ENCODE measurements at places on chromosomes 7 and 10.

- no peak for DNase-seq
These were observed 2.3 kb upstream of the MIOS start for GRCh38 chr7:7564323-7564780.

- no peak for DNase-seq
These were observed 70.6 kb downstream of the CNNM2 start for GRCh38 chr10:102988404-102989314.

GRCh38 chr7:44072364-44073231 is 7.2 kb upstream of the PGAM2 start:
- peak; percentile 36 for DNase-seq

GRCh38 chr10:89478739-89479654 is 56.4 kb downstream of the SLC16A12 start:
- DNase-seq, result no peak

GRCh38 chr10:28627102-28627501 is 50.2 kb upstream of the BAMBI start:
- DNase-seq, result no peak

DNA sequence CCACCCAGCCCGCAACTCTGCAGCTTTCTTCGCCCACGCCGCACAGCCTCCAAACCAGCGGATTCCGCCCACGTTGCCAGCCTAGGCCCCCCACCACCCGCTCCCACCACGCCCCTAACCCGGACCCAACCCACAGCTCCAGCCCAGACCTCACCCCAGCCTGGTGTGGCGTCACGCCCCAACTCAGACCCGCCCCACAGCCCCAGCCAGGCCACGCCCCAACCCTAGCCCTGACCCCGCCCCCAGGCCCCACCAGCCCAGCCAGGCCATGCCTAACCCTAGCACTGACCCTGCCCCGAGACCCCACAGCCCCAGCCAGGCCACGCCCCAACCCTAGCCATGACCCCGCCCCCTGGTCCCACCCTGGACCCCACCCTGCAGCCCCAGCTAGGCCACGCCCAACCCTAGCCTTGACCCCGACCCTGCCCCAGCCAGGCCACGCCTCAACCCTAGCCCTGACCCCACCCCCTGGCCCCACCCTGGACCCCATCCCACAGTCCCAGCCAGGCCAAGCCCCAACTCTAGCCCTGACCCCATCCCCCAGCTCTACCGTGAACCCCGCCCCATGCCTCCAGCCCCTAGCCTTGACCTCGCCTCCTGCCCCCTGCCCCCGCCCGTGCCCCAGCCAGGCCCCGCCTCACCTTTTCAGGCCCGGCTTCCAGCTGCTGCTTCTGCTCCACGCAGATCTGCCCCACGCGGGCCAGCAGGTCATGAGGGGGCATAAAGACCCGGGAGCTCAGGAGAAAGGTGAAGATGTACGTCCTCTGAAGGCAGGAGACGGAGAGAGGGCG is 64.0 kb downstream of the RASGEF1A start:
- no peak for DNase-seq

GRCh38 chr7:106792233-106792926 is 72.7 kb upstream of the PIK3CG start:
- DNase-seq, result no peak

GRCh38 chr7:121339082-121339481 is 10.3 kb downstream of the WNT16 start:
- DNase-seq, result no peak

DNA sequence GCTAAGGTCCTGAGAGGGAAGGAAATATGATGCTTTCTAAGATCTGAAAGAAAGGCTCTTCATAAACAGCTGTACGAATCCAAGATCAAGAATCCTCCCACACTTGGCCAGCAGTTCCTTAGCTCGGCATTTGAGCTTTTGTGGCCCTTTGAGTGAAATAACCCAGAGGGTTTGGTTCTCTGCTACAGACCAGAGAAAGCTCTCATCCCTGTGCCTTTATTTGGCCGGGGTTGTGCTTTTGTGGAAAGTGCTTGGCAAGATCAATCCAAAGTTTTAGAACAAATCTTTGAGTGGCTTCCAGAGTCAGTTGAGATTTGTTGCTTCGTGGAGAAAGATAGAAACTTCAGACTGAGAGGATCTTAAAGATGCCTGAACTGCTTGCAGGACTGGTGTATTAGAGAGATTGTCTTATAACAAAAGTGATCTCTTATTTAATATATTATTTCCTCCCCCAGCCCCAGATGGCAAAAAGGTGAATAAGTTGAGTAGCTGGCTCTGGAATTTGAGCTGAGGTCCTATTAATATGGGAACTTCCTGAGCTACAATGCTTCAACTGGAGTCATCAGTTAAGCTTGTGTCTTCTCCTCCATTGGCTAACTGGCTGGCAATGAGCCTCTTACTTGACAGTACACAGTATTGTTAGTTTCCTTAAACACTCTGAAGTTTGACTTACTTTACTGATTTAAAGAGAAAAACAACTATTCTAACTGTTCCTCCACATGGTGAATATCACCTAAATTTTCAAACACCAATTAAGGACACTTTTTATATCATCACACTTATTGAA is 687.3 kb downstream of the MAGI2 start:
- DNase-seq, result no peak

Measured in hypothalamus (tissue), 51 donors.